ENCODE measurements at places on chromosomes 2 and 18. TPM values are rescaled to one million over a fixed set of nuclear protein-coding genes. Genes with fewer than 3 reads are reported as not detected.

UPP2 gene
- not detected for polyA plus RNA-seq

CYS1 gene
- not detected for polyA plus RNA-seq

NT5DC4 gene
- polyA plus RNA-seq: not detected

IL1RN gene
- polyA plus RNA-seq: not detected

SERPINB13 gene
- not detected for polyA plus RNA-seq

KYNU gene
- 0.13 TPM for polyA plus RNA-seq

RIF1 gene
- 37.4 TPM for polyA plus RNA-seq

ST8SIA5 gene
- not detected for polyA plus RNA-seq

MAP3K19 gene
- polyA plus RNA-seq: not detected

CCDC68 gene
- not detected for polyA plus RNA-seq

RNF152 gene
- not detected for polyA plus RNA-seq

UGT1A5 gene
- polyA plus RNA-seq: not detected

TIMM21 gene
- 15.2 TPM for polyA plus RNA-seq

DSG4 gene
- not detected for polyA plus RNA-seq

TLX2 gene
- not detected for polyA plus RNA-seq

UGT1A3 gene
- polyA plus RNA-seq: not detected

ANKRD36C gene
- 18.5 TPM for polyA plus RNA-seq

LYPD1 gene
- polyA plus RNA-seq: not detected

UGT1A8 gene
- polyA plus RNA-seq: not detected

UGT1A4 gene
- polyA plus RNA-seq: not detected

RGPD4 gene
- polyA plus RNA-seq: not detected

EPB41L3 gene
- polyA plus RNA-seq: 1.9 TPM

SLC5A7 gene
- polyA plus RNA-seq: not detected

REL gene
- polyA plus RNA-seq: 12.0 TPM

EFR3B gene
- polyA plus RNA-seq: not detected

BCL2 gene
- 39.6 TPM for polyA plus RNA-seq

GPR155 gene
- 10.8 TPM for polyA plus RNA-seq

GNAL gene
- 0.09 TPM for polyA plus RNA-seq

MYO7B gene
- polyA plus RNA-seq: not detected

PMS1 gene
- 13.7 TPM for polyA plus RNA-seq

FLACC1 gene
- 3.7 TPM for polyA plus RNA-seq

MAPRE2 gene
- polyA plus RNA-seq: 82.6 TPM

LAMA1 gene
- polyA plus RNA-seq: not detected

ITGA4 gene
- 121 TPM for polyA plus RNA-seq

FZD7 gene
- polyA plus RNA-seq: not detected

CAVIN2 gene
- not detected for polyA plus RNA-seq

ASAP2 gene
- polyA plus RNA-seq: not detected

SLC9A4 gene
- not detected for polyA plus RNA-seq

SLC11A1 gene
- 0.97 TPM for polyA plus RNA-seq

MRO gene
- polyA plus RNA-seq: not detected

MEP1B gene
- polyA plus RNA-seq: 0.08 TPM
